ENCODE measurements at places on chromosomes 5 and 9.

DNA sequence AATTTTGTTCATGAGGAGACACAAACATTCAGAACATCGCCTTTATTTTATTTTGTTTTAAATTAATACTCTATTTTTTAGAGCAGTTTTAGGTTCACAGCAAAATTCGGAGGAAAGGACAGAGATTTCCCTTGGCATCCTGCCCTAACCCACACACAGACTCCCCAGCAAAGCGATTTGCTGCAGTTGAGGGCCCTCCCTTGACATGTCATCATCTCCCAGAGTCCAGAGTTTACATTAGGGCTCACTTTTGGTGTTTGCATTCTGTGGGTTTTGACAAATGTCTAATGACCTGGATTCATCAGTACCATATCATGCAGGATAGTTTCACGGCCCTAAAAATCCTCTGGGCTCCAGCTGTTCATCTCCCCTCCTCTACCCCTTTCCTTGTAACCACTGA lies 33.6 kb upstream of the COL5A1 start:
- DNase-seq: no peak

DNA sequence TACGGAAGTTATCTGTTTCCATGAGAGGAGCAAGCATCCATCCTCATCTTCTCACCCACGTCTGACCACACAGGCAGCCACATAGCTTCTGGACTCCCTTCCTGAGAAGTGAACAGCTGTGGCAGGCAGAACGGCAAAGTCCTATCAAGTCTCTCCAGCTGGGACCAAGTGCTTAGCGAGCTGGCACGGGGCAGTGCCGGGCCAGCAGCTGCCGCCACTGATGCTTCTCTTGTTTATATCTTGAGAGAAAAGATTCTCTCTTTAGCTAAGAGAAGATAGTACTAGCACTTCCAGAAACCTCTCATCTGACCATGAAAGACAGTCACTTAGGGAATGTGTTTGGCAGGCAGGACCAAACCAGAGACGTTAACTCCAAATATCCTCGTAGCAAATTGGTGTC lies 37.2 kb downstream of the PLAC8L1 start:
- DNase-seq: no peak

DNA sequence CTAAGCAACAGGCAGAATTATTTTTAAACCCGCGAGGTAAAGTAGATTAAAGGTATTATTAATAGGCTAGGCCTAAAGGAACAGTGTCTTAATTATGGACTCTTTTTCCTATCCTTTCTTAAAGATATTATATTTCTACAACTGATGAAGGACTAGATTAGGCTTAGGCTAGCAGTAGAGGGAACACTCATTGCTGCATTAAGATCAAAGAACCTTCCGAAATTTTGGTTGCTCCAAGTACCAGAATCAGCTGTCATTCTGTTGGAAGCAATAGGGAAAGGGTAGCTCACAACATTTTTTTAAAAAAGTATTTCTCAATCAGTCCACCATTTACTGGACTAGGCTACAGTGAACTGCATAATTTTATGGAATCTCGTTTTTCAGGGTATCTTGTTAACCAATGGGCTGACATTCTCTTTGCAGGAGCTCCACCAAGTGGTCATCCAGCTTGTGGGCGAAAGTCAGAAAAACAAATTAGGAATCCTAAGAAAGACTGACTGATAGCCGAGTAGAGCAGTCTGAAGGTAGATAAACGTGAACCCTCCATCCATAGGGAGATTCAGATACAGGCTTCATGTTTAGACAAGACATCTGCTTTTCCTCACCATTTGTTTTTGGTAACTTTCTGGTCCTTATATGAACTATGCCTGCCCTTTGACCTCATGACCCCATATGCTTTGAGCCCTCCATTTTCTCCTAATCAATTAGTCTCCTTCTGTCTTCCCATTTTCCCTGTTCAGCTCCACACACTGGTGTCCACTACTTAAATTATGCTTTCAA lies 103.6 kb upstream of the CHD1 start:
- DNase-seq: peak; percentile 62

- no peak for DNase-seq
Observed at GRCh38 chr9:98117984-98118639, 910 bp downstream of the TRIM14 start.

DNA sequence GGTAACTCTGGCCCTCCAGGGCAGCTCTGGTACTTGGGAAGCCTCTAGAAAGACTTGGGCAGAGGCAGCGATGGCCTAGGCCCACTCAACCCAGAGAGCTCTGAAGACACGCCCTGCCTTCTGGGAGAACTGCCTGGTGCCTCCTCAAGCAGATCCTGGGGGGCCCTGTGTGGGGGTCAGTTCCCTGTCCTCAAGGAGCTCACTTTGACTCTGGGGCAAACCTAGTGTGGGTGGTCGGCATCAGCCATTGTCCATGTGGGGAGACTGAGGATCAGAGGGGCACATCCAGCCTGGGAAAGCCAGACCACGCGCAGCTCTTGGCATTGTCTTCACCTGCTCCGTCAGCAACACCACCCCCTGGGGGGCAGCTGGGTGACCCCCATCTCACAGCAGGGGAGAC lies 28.0 kb downstream of the ABO start:
- no peak for DNase-seq

DNA sequence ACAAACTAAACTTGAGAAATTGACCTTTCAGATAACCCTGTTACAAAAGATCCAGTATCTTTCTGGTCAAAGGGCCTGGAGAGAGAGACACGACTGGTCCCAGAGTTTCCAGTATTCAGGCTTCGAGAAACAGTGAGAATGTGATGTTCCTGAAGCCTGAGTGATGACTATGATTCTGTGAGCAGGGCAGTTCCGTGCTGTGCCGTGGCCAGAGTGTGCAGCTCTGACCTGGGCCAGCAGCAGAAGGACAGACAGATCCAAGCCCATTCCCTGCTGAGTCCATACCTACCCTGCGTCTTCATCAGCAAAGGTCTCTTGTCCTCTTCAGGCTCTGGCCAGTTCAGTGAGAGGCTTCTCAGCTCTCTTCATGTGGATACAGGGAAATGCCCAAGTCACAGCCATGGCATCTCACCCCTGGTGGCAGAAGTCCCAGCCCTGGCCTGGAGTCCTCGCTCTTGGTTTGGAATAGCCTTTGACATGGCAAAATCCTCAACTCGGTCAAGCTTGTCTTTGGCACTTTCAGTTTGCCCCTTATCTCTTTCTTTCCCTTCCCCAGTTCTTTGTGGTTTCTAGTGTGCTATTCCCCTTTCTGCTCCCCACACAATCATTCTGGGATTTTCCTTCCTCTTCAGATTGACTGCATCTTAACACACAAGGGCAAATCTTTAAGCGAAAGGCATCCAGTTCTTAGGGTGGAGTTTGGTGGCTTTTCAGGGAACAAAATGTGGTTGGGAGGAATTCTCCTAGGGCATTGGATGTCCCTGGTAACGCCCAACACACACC lies 107.7 kb downstream of the LIFR start:
- DNase-seq: no peak

- DNase-seq: no peak
Observed at GRCh38 chr5:152086668-152087067, 162.0 kb upstream of the GLRA1 start.

- no peak for DNase-seq
Observed at GRCh38 chr5:180137401-180138213, 66.0 kb upstream of the RNF130 start.

GRCh38 chr9:92730897-92731296 lies 33.7 kb downstream of the BICD2 start:
- DNase-seq: no peak

DNA sequence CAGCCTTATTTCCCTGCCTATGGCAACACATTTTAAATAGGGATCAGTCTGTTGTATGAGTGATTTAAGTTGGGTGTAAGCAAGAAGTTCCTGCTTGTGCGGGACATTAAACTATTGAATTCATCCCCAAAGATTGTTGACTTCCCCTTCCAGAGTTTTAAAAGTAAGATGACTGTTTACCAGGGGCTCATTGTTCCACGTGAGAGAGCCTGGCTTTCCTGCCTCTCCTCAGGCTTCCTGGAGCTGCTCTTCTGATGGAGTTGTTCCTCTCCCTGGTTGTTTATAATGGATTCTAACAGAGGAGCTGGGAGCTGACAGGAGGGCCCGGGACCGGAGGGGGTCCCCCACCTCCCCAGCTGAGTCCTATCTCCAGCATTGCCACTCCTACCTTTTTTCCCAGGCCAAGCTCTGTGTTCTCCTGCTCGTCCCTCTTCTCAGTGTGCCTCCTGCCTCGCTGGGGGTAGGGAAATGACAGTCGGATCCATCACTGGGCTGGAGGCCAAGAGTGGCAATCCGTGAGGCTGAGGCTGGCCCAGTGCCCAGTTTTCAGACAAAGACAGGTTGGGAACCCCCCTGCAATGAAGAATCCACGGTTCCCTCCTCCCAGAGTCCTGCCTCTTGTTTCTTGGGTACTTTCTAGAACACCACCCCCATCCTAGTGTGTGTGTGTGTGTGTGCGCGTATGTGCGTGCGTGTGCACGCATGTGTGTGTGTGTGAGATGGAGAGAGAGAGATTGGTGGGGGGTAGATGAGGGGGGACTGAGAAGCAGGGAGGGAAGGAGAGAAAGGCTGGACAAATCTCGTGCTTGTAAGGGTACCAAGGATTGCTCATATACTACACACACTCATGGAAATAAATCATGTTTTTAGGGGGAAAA lies 123.7 kb upstream of the NFIB start:
- peak; percentile 51 for DNase-seq

GRCh38 chr9:19969721-19970120 lies 180.9 kb upstream of the SLC24A2 start:
- no peak for DNase-seq

DNA sequence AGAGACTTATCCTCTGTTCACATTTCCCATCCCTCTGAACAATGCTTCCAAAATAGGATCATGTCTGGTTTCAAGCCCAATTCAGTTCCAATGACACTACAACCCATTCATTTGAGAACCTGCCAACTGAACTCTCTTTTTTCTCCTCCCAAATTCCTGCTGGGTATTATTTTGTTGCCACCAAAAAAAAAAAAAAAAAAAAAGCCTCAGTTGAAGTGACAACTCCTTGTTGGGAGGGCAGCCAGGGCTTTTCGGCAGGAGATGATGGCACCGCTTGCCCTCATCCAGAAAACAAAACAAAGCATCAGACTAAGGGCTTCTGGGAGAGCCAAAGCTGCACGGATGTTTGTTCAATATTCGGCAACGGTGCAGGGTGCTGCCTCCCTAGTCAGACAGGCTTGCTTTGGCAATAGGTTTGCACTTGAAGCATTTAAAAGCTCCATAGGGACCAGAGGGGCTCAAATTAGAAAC lies 30.6 kb upstream of the TRIM32 start:
- peak; percentile 56 for DNase-seq

DNA sequence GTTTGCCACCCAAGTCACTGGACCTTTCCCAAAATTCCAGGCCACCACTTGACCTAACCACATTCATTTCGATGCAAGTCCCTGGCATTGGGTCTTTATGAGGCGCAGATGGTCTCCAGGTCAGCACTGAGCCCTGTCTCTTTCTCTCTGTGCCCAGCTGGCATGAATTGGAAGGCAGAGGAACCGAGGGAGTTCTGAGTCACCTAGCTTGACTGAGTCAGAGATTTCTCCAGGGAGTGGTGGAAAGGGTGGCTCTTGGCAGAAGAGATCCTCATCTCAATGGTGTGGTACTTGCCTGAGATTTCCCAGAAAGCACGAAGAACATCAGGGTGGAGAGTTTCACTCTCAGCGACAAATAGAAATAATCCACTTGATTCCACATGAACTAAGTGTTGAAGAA lies 43.8 kb downstream of the WDR36 start:
- peak; percentile 15 for DNase-seq

GRCh38 chr5:139155333-139155732 lies 42.8 kb downstream of the SIL1 start:
- no peak for DNase-seq

GRCh38 chr9:38687389-38687842 lies 32.5 kb downstream of the FAM240B start:
- DNase-seq: no peak

- no peak for DNase-seq
Observed at GRCh38 chr5:172477466-172477865, 23.1 kb upstream of the SH3PXD2B start.

DNA sequence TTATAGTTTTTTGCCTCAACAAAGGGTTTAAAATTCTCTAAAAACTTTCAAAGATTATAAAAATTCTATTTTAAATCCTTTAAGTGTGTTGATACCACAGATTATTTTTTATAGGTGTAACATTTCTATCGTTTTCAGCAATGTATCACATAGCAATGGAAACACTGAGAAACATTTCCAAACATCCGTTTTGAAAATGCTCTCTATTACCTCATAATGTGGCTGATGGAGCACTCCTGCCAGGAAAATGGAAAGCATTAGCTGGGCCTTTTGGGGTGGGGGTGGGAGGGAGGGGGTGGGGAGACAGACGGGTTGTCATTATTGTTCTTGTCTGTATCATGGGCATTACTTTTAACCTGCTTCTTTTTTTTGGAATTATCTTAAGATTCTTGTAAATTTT lies 516.5 kb downstream of the ACTL7B start:
- no peak for DNase-seq

GRCh38 chr5:86974955-86975354 lies 292.7 kb upstream of the RASA1 start:
- DNase-seq: no peak

DNA sequence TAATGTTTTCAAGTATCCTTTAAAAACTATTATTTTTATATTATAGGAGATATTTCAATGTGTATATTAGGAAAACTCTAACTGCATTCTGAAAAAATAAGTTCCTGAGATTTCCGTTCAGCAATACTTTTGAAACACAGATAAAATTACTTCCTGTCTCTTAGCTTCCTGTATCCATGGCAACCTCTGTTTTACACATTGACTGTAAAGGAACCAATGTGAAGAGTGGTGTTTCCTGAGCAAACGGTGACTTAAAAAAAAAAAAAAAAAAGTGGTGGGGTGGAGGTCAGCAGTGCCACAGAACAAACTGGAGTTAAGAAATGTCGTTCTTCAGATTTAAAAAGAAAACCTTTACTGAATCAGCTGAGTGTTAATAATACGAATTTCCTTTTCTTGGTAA lies at the start of gene LRRC70:
Gene LRRC70, plus strand, starts transcription at position 280 of the 400 bp plus-strand sequence. CDS start 620 bp downstream, outside the sequence.
- no peak for DNase-seq

Measured in cerebellum (tissue), 4 donors.